ENCODE measurements at places on chromosomes 6 and 20.

DNA sequence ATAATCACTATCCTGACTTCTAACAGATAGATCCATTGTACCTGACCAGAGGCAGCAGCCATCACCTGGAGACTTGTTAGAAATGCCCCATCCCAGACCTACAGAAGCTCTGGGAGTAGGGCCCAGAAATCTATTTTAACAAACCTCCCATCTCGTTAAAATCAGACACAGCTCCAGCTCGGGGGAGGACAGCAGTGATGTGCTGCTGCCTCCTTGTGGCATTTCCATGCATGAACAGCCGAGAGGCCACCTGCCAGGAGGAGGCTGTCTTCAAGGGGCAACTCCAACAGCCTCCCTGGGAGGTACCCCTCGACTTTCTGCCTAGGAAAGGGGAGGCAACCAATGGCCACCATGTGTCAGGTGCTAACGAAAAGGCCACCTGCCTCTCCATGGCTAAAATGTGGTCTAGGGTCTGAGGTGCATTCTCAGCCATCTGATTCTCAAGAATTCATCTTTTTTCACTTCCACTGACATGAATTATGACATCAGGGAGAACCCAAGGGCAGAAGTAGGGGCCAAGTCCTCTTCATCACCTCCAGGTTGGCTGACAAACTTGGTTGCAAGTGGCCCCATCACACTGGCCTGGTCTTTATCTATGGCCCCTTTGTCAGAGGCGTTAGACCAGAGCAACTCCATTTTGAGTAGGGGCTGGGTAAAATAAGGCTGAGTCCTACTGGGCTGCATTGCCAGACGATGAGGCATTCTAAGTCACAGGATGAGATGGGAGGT is 12.2 kb upstream of the KCNK15 start:
- peak; percentile 13 for DNase-seq

DNA sequence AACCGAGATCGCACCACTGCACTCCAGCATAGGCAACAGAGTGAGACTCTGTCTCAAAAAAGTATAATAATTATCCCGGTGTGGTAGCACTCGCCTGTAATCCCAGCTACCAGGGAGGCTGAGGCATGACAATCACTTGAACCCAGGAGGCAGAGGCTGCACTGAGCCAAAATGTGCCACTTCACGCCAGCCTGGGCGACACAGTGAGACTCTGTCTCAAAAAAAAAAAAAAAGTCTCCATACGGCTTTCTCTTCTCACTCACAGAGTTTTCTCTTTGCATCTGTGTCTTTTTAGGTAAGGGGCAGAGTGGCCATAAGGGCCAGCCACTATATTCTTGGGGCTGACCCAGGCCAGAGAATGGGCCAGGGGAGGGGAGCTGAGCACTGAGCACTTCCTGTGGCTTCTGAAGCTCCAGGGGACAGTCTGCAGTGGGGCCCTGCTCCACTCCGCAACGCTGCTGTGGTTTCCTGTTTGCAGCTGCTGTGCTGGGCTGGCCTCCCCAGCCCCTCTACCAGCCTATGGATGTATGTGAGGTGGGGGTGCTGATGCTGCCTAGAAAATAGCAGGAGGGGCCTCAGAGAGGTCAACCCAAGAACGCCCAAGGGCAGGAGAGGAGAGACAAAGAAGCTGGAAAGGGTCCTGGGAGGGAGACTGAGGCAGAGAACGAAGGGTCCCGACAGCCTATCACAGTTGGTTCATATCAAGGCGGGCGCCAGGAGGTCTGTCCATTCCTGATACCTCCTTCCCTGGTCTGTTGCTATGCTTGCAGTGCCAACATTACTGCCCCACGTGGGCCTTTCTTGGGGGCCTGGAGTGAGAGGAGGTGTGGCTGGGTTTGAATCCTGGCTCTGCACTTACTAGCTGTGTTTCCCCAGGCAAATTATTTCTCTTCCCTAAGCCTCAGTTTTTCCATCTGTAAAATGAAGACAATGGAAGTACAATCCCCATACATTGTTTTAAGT is 16.0 kb downstream of the SLA2 start:
- no peak for DNase-seq

GRCh38 chr20:34377072-34377847 is 14.2 kb downstream of the ITCH start:
- no peak for DNase-seq

- no peak for DNase-seq
Observed at GRCh38 chr20:33688938-33689424, 2.8 kb upstream of the E2F1 start.

DNA sequence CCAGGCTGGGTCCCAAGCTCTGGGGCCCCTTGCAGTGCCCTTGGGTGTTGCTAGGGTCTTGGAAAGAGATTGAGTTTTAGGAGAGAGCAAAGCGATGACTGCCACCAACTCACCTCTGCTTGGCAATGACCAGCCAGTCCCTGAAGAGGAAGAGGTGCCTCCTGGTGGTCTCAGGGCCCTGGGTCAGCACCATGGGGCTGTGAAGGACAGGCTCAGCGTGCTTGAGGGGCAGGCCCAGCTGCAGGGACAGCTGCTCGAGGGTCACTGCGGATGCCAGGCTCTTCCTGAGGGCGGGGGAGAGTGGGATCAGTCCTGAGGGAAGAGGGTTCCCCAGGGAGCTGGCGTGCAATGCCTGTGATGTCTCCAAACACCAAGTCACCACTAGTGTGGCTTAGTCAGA is 50.8 kb upstream of the TAGAP start:
- DNase-seq: no peak

DNA sequence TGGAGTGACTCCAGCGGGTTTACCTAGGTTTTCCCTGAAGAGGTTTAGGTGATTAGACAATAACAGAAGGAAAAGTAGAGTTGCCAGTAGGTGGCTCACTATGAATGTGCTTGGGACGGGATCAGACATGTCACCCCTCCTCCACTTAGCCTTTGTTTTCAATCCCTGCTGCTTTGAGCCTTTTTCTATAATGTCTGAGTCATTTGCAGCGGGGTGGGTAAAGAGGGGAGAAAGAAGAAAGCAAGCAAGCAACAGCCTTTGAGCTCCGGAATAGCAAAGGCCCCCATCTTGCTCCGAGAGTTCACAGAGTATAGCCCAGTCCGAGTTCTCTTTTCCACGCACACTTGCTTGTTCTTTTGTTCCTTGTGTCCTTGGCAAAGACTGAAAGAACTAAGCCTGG is 129.1 kb downstream of the PACRG start:
- DNase-seq: no peak

GRCh38 chr20:11924923-11925322 is 7.2 kb downstream of the BTBD3 start:
- DNase-seq: no peak

GRCh38 chr20:62390317-62391164 is 3.6 kb downstream of the RPS21 start:
- DNase-seq: no peak

DNA sequence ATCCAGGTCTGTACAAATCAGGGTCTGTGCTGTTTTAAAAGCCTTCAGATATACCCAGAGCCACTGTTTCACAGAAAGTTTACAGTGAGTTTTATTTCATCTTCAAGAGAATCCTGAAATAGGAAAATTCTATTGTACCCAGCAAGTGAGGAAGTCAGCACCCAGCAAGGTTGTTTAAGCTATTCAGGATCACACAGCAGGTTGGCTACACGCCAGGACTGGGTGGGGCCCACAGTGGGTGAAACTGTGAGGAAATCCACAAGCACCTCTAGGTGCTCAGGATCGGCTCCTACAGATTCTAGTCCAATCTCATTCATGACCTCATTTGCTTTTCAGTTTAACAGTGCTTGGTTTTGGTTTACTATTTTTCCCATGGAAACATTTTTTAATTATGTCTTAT is 128.9 kb downstream of the SYNDIG1 start:
- no peak for DNase-seq

GRCh38 chr20:50015993-50016770 is 33.4 kb downstream of the SNAI1 start:
- no peak for DNase-seq

DNA sequence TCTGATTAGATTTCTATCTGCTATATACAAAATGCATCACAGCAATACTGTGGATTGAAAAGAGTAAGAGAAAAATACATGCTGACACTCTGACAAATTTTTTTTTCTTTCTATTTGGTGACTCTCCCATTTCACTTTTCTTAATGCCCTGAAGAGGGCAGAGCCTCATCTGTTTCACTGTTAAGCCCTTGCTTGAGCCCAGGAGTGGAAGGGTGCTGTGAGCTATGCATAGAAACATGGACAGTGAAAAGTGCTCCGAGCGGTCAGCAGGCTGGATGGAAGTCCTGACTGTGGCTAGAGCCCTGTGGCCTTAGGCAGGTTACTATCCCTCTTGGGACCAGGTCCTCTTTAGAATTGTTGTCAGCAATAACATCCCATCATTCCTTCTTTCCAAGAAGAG is 17.4 kb upstream of the CSE1L start:
- no peak for DNase-seq

- DNase-seq: no peak
Observed at GRCh38 chr20:62413896-62414481, 6.9 kb upstream of the CABLES2 start.

DNA sequence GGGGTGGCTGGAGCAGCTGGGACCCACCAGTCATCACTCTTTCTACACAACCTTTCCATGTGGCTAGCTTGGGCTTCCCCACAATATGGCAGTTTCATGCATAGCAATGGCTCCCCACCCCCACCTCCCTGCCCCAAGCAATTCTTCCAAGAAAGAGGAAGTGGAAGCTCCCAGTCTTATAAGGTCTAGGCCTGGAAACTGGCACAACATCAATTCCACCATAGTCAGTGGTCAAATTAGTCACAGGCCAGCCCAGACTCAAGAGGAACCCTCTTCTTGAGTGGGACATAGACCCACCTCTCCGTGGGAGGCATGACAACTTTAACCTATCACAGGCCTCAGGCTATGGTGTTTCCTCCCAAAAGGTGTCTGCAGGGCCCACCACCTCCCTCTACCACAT is 17.7 kb downstream of the TGM6 start:
- no peak for DNase-seq

GRCh38 chr6:111737065-111737521 is 131.4 kb upstream of the TRAF3IP2 start:
- no peak for DNase-seq

DNA sequence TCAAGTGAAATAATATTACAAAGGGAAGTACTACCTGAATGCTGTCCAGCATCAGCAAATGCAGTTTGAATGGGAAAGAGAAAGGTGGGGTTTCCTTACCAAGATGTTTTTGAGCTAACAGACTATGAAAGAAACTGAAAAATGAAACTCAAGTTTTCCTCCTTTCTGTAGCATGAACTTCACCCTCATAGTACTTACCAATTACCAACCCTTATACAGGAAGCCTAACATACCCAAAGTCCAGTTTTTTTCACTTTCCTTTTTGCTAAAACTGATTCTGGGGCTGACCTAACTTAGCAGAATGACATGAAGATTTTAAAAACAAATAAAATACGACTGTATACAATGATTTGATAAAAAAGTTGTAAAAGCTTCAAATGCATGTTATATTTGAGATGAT is 5.2 kb downstream of the ZNFX1 start:
- no peak for DNase-seq

GRCh38 chr6:29487131-29487530 is 625 bp downstream of the MAS1L start:
- DNase-seq: no peak

DNA sequence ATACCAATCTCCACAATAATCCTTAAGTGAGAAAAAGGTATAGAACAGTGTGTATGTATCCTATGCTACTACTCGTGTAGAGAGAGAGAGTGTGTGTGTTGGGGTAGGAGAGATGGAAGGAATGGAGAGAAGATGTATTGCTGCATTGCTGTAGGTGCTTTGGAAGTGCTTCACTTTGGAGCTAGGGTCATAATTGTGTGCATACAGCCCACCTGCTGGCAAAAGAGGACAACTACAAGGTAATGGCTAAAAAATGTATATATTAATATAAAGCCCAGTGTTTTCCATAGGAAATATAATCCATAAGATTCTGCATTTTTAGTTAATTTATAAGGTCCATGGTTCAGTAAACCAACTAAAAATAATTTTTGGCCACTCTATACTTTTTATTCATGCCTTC is 36.1 kb downstream of the SERAC1 start:
- DNase-seq: no peak

- no peak for DNase-seq
Observed at GRCh38 chr20:19973961-19974629, 43.1 kb upstream of the NAA20 start.

GRCh38 chr6:24950218-24950941 is 14.6 kb upstream of the RIPOR2 start:
- no peak for DNase-seq

DNA sequence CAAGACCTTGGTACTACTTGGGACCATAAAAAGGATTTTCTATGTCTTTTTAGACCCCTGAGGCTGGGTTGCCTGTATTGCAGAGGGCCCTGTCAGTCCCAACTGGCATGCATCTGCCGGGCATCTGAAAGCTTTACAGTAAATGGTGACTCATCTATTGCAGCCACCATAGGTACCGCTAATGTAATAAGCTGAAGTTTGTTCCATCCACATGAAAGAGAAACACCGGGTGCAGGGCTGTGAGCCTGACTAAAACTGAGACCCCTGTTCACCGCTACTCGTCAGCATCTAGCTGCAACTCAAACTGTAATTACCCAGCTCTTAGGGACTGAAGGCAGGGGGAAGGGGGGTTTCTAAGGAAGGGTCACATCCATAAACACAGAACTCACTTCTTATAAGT is 49.5 kb downstream of the TRERF1 start:
- no peak for DNase-seq

DNA sequence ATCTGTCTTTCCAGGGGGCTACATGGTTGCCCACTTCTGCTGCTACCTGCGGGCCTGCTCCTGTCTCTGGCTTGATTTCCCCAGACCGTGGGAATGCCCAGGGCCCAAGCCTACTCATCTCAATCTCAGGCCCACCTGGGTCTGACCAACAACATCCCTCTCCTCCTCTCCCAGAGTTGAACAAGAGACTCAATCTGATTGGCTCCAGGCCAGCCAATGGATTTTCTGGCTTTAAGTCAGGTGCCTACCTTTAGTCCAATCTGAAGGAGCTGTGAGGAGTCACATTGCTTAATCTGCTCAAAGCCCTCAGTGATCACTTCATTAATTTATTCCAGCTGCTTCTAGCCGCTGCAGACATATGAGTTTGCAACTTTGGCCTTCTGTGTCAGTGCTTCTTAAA is 162.4 kb upstream of the KCNG1 start:
- DNase-seq: no peak

DNA sequence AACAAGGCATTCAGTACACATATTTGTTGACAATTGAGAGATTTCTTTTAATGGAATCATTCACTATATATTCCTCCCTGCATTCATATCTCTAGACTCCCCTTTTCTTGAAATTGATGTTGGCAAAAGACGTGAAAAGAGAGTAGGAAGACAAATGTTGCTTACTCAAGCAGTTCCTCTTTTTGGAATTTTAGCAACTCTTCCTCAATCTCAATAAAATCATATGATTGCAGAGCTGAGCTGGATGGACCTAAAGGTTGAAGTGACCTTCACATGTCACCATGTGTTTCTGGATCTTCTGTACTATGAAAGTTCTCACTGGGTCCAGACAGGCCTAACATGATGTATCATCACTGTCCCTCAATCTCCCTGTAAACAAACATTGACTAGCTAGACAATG is 18.6 kb downstream of the ADGRF1 start:
- no peak for DNase-seq

- no peak for DNase-seq
Observed at GRCh38 chr6:169617562-169617961, 84.3 kb downstream of the WDR27 start.

- no peak for DNase-seq
Observed at GRCh38 chr6:100347901-100348550, 116.7 kb downstream of the SIM1 start.

GRCh38 chr6:3345836-3346235 is 87.1 kb downstream of the PSMG4 start:
- DNase-seq: no peak
